ENCODE measurements at places on chromosomes 3 and 15.
A peak's percentile ranks its signal among the peaks of the same experiment; 100 is the strongest.

- no peak for DNase-seq
Observed at GRCh38 chr3:29153811-29154210, 127.1 kb upstream of the RBMS3 start.

DNA sequence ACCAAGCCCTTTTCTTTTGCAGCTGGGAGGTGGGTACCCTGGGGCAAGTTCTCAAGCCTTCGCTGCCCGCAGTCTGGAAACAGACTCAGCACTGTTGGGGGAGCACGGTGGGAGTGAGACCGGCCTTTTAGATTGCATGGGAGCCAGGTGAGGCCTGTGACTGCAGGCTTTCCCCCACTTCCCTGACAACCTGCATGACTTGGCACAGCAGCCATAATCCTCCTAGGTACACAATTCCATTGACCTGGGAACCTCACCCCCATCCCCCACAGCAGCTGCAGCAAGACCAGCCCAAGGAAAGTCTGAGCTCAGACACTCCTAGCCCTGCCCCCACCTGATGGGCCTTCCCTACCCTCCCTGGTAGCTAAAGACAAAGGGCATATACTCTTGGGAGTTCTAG, 52.2 kb upstream of the CCDC80 start:
- DNase-seq: no peak

DNA sequence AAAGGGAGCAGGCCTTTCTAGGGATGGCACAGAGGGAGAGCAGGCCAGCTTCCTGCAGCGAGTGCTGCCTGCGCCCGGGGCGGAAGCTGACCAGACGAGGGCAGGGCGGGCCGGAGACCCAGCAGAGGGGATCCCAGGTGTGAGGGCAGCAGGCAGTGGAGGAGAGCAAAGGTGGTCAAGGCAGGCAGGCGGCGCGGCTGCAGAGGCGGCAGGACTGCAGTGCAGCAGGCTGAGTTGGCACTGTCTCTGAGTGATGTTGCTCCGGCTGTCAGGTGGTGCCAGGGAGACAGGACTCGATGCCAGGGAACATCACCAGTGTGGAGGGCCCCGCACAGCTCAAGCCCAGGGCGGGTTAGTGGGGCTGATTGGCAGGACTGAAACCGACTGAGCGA, 22.3 kb upstream of the PLXNA1 start:
- no peak for DNase-seq

- no peak for DNase-seq
Observed at GRCh38 chr3:65869798-65870197, 168.9 kb downstream of the MAGI1 start.

DNA sequence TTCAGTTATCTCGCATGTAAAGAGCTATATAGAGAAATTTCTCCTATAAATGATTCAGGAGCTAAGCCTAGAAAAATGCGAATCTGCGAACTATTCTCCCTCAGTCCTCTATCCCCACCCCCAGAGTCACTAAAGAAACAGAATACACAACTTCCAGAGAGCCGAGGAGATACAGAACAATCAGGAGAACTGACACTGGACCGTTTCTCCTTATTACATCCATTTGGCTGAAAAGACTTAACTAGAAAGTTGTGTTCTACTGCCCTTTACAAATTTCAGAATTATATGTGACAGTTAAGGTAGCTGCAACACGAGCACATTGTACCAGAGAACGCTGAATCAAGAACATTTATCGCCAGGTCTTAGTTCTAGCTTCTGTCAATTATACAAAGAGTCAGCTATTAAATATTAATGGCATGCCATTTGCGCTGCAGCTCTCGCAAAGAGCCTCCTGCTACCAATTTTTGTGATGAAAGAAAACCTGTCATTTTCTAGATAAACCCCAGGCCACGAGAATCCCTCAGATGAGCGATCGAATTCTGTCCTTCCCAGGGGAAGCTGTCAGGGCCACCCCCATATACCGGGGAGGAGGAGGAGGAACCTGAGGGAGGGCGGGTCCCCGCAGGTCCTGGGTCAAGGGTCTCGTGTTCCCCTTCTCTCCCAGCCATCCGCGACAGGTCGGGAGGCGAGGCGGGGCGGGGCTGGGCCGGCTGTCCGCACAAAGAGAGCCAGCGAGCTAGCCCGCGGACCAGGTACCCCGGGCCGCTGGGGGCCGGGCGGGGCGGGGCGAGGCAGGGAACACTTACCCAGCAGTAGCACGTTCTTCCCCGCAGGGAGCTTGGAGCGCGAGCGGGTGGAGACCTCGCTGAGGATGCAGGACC, 878 bp downstream of the DYNC1LI1 start:
- DNase-seq: peak; percentile 79

DNA sequence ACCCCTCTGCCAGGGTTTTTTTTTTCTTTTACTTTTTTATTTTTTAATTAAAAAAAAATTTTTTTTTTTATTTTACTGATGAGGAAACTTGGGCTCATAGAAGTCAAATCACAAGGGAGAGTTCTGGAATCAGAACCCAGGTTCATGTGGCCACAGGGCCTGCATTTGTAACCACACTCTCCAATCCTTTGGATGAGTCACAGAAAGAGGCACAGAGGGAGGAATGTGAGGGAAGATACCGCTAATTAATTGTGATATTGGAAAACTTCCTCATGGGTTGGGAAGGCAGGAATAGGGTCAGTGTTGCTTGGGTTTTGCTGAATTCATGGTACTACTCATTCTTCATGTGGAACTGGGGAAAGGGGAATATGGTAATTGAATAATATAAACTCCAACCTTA, 132.9 kb upstream of the SLC6A11 start:
- no peak for DNase-seq

Measured in left forelimb (tissue), 1 donor.